GM23248 (cell line): ENCODE measurements at places on chromosomes 6 and 20. TPM values are rescaled to one million over a fixed set of nuclear protein-coding genes. Genes with fewer than 3 reads are reported as not detected.

FOXP4 gene
- 3.9 and 5.4 TPM in 2 replicates for total RNA-seq

DNA sequence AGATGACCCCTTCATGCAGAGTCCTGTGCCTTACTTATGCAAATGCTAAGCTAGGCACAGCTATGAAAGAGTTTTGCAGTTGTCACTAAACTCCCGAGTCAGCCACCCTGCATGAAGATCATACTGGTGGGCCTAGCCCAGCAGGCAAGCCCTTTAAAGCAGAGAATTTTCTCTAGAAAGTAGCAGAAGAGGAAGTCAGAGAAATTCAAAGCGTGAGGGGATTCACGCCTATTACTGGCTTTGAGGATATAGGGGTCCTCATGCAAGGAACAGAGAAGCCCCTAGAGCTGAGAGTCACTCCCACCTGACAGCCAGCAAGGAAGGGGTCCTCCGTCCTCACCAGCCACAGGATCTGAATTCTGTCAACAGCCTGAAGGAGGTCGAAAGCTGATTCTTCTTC, 54.6 kb downstream of the MYB start:
- no peak for DNase-seq

ECT2L gene
- not detected in 2 replicates for total RNA-seq

RRAGD gene
- not detected in 2 replicates for total RNA-seq

CFAP61 gene
- total RNA-seq, result not detected in 2 replicates

LIN28B gene
- total RNA-seq, result not detected in 2 replicates

MEP1A gene
- not detected in 2 replicates for total RNA-seq

SLC44A4 gene
- not detected in 2 replicates for total RNA-seq

- DNase-seq, result peak; percentile 1
These were observed 579.1 kb downstream of the BMP2 start for GRCh38 chr20:7346562-7346961.

DNA sequence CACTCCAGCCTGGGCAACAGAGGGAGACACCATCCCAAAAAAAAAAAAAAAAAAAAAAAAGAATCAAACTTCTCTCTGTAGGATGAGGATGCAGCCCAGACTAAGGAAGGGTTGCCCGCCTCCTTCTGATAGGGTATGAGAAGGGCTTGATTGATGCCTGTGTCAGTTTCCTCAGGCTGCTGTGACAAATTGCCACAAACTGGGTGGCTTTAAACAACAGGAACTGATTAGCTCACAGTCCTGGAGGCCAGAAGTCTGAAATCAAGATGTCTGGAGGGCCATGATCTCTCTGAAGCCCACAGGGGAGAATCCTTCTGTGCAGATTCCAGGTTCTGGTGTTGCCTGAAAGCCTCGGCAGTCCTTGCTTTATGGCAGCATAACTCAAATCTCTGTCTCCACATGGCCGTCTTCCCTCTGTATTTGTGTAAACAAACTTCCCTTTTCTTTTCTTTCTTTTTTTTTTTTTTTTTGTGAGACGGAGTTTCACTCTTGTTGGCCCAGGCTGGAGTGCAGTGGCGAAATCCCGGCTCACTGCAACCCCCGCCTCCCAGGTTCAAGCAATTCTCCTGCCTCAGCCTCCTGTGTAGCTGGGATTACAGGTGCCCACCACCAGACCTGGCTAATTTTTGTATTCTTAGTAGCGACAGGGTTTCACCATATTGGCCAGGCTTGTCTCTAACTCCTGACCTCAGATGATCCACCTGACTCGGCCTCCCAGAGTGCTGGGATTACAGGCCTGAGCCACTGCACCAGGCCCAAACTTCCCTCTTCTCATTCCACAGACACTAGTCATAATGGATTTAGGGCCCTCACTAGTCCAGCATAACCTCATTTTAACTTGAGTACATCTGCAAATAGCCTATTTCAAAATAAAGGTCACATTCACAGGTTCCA, 11.2 kb upstream of the CDK19 start:
- peak; percentile 37 for DNase-seq

GRCh38 chr6:109124219-109124618, 28.9 kb downstream of the CEP57L1 start:
- DNase-seq, result no peak

GRCh38 chr20:9323622-9324021, 190.8 kb upstream of the LAMP5 start:
- peak; percentile 32 for DNase-seq

- no peak for DNase-seq
These were observed 85.6 kb downstream of the ANKRD60 start for GRCh38 chr20:58142843-58143185.

GRCh38 chr6:72636215-72636614, 14.4 kb downstream of the KCNQ5 start:
- no peak for DNase-seq

RFX6 gene
- total RNA-seq, result not detected in 2 replicates

GRCh38 chr6:87907521-87907920, 140.1 kb upstream of the SPACA1 start:
- DNase-seq, result peak; percentile 77

DNA sequence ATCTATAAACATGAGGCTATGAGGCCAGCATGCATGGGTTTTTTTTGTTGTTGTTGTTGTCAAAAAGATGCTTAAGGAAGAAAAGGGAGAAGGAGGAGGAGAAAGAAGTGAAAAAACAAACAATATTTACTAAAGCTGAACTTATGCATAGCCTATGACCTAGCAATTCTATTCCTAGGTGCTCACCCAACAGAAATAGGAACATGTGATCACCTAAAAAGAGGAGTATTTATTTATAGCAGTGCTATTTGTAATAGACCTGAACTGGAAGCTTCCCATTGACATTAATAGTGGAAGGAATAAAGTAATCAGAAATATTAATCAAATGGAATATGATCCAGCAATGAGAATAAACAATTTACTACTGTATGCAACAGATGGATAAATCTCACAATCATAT, 156.5 kb upstream of the OLIG3 start:
- DNase-seq, result no peak

DNA sequence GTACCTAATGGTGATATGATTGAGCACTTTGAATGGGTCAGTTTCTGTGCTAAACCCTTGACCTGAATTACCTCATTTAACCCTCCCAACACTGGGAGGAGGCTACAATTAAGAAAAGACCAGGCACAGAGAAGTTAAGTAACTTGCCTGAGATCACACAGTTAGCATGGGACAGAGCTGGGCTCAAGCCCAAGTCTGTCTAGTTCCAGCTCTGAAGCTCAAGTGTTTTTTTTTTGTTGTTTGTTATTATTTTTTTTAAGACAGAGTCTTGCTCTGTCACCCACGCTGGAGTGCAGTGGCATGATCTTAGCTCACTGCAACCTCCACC, 4.0 kb downstream of the FAM83D start:
- no peak for DNase-seq
